ENCODE measurements at places on chromosomes 16 and 17. TPM values are rescaled to one million over a fixed set of nuclear protein-coding genes. Genes with fewer than 3 reads are reported as not detected.
A peak's percentile ranks its signal among the peaks of the same experiment; 100 is the strongest.

The C1QTNF8 gene
- 0.10 TPM for total RNA-seq

GRCh38 chr16:963913-964312 lies 6.9 kb downstream of the LMF1 start:
- DNase-seq = no peak

GRCh38 chr17:65626451-65626850 lies 65.0 kb upstream of the AXIN2 start:
- DNase-seq = no peak

DNA sequence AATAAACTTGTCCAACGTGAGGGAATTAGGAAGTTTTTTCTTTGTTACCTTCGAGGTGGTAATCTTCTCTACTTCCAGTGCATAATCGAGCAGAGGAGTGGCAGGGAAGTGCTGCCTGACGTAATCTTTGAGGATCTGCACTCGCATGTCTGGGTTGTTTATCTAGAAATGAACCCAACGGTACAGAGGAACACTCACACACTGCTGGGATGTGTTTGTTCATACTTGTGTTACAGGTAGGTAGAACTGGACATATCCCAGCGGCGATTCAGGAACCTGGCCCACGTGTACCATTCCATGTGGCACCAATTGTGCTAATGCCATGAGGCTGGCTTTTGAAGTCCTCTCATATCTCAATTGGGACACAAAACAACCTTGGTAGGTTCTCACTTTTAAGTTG lies 4.2 kb upstream of the KLHL11 start:
- no peak for DNase-seq

- DNase-seq = peak; percentile 81
Observed at GRCh38 chr17:77279448-77280303, 138.9 kb downstream of the SEC14L1 start.

GRCh38 chr16:55242667-55243066 lies 81.3 kb upstream of the IRX6 start:
- DNase-seq = no peak

The ACD gene
- total RNA-seq = 82.2 TPM

The ALDOC gene
- total RNA-seq = 43.5 TPM

DNA sequence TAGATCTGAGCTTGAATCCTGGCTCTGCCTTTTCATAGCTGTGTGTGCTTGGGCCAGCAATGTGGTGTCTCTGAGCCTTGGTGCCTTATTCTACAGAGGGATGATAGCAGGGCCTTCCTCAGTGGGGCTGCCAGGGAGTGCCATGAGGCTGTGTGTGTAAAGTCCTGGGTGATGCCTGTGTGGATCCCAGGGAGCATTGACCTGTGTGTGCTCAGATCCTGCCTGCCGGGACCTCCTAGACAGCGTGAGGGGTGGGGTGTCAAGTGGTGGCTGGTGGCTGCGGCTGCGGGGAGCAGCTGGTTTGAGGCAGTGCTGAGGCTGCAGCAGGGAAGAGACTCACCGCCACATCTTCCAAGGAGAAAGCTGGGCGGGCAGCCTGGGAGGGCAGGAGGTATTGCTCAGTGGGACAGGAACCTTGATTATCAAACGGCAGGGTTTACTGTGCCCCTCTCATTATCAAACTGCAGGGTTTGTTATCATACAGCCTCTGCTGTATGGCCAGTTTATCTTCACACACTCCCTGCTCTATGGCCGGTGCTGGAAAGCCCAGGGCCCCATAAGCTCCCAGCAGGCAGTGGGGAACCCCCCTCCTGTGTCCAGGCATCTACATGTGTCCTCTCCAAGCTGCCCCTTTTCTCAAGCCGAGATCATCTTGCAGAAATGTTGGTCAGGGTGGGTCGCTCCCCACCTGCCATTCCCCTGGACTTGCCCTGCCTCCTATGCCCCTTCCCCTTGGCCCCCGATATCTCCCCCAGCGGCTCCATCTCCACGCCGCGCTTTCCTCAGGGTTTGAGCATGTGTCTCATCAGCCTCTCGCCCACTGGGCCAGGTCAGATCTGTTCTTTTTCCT lies 3.1 kb upstream of the ADCY7 start:
- DNase-seq = no peak

The TPSB2 gene
- total RNA-seq = not detected

- DNase-seq = no peak
Observed at GRCh38 chr17:19830061-19830460, 37.7 kb downstream of the ULK2 start.

DNA sequence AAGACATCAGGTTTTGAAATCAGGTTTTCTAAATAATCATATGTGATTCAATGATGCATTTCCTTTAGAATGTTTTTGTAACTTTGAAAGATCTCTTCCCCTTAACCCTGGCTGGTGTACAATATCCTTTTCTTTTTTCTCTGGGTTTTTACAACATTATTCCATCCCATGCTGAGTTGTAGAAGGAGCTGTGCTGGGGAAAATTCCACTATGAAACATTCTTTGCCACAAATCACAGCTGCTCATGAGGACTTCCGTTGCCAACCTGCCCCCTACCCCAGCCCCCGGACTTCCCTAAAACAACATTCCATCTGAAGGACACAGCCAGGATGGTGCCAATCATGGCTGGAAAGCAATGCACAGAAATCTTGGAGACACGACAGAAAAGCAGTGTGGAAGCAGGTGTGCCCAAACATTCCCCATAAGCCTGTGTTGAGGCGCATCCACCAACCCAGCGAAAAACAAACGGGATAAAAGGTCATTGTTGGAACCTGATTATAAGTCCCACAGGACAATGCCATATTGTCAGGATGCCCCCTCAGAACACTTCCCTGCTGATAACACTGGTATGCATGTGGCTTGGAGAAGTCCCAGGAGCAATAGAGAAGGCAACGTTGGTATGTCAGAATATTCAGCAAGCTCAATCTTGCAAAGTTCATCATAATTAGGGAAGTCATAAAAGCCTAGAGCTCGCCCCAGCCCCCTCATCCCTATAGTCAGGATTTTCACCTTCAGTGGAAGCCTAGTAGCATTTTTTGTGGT lies 475.0 kb downstream of the HS3ST3B1 start:
- DNase-seq = no peak

The KRT24 gene
- not detected for total RNA-seq

GRCh38 chr16:85195900-85196772 lies 83.9 kb upstream of the CIBAR2 start:
- no peak for DNase-seq

- DNase-seq = no peak
Observed at GRCh38 chr16:11377154-11377553, 31.9 kb downstream of the RMI2 start.
